ENCODE measurements at places on chromosomes 6 and 20.

GRCh38 chr20:58891086-58891717 lies 38.7 kb downstream of the GNAS start:
- DNase-seq = peak; percentile 61

DNA sequence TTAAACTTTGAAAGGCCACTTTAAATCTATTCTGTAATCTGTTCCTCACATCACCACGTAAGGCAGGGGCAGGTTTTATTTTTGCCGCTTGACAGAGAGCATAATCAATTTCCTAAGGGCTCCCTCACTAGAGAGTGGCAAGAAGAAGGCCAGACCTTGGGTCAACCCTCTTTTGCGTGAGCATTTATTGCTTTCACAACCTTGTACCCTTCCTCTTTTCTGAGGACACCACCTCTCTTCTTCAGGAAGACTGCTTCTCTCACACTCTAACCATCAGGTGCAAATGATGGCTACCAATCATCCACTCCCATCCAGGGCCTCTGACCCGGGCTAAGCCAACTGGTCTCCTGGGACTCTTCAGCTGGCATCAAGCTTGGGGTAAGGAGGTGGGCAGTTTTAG lies 25.2 kb upstream of the QKI start:
- DNase-seq = no peak

- no peak for DNase-seq
Measured at GRCh38 chr6:92023410-92023966, 1395.9 kb downstream of the EPHA7 start.

GRCh38 chr20:52805843-52806242 lies 166.3 kb upstream of the TSHZ2 start:
- DNase-seq = no peak

Data from activated CD8-positive, alpha-beta memory T cell treated with anti-CD3 and anti-CD28 coated beads for 48 hours (primary cell).